Sigmoid colon (tissue), 7 donors: ENCODE measurements at places on chromosomes 12 and 14. TPM values are rescaled to one million over a fixed set of nuclear protein-coding genes. Genes with fewer than 3 reads are reported as not detected.

The OVCH1 gene
- 0.16 TPM for total RNA-seq

The SEL1L gene
- 74.8 TPM for total RNA-seq

The CLEC1A gene
- 1.1 TPM for total RNA-seq

The ADGRD1 gene
- total RNA-seq: 11.4 TPM

The FOXM1 gene
- total RNA-seq: 2.5 TPM

The OASL gene
- not detected for total RNA-seq

The FAIM2 gene
- total RNA-seq: 6.4 TPM

The DAO gene
- not detected for total RNA-seq

The MFAP5 gene
- 121 TPM for total RNA-seq

The MANSC1 gene
- 11.5 TPM for total RNA-seq

The BHLHE41 gene
- total RNA-seq: 5.7 TPM

The RPGRIP1 gene
- total RNA-seq: not detected

The FAR2 gene
- total RNA-seq: 12.4 TPM

The FBLN5 gene
- 94.5 TPM for total RNA-seq

DNA sequence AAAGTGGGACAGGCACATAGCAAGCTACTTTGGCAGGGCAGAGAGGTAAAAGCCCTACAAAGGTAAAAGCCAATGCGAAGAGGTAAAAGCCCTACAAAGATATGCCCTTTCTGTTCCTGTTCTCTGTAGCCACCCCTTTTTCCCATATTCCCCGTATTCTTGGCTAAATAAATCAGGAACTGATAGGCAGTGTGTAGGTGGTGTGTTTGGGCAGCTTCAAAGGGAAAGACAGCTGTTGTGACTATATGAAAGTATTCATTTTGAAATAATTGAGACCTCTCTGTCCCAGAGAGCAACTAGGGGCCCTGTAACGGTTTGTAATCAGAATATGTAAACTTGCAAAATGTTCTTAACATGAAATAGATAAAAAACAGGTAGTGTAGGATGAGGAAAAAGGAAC lies 11.3 kb upstream of the SLC41A2 start:
- no peak for DNase-seq

GRCh38 chr14:63326840-63327239 lies 8.1 kb upstream of the GPHB5 start:
- DNase-seq: no peak

DNA sequence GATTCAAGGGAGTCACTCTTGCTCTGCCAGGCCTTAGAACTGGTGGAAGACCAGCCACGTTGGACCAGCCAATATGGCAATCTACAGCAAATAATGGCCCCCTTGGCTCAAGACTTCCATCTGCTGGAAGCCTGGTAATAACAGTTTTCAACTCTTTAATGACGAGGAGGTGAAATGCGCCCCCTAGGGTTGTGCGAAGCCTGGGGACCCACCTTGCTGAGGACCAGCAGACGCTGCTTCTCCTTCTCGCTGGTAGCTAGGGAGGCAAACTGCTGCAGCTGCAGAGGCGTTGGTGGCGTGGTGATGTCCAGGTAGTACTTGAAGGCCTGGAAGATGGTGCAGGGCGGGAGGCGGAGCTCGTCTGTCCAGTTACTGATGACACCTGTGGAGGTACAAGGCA lies 41.5 kb upstream of the FBXO21 start:
- DNase-seq: no peak

GRCh38 chr14:46198676-46199075 lies 452.9 kb downstream of the RPL10L start:
- no peak for DNase-seq

DNA sequence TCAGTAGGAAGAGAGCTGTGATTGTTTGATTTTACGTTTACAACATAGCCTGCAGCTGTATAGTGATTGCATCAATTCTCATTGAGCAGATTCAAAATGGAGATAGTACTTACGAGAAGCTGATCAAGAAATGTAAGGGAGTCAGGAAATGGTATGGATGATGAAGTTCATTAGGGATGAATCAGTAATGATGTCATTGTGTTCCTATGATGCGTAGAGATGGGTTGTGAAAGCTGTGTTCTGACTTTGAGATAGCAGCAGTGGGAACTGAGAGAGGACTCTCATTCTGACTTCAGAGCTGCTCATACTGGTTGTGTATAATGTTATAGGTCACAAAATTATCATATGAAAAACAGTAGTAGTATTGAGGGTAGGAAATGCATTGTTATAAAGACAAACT lies 44.0 kb downstream of the TTLL5 start:
- no peak for DNase-seq

DNA sequence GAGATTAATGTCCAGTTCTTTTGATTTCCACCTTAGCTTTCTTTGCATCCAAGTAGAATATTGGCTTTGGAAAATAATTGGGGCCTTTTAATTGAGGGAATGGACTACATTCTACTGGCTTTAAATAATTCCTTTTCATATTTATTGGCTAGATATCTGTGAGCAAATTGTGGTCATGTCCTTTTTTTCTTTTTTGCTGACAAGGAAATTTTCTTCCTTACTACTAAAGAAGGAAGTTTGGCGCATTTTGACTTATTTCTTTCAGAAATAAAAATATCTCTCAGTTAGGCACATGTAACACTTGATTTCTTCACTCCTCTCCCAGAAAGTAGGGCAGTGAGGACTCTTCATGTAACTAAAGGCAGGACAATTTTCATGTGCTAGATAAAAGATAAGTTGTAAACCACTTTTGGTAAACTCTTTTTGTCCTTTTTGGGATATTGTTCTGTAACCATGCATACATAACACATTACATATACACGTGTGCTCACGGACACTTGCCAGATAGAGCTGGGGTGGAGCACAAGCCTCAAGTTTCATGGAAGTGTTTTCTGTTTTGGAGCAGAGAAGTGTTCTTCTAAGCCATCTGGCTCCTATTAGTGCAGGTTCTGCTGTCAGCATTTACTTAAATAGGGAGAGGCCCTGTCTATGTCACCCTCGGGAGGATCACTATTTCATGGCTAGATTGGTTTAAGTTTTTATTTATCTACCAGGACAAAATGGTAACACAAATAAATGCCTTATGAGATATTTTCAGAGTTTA lies 85.1 kb upstream of the LRIG3 start:
- no peak for DNase-seq

DNA sequence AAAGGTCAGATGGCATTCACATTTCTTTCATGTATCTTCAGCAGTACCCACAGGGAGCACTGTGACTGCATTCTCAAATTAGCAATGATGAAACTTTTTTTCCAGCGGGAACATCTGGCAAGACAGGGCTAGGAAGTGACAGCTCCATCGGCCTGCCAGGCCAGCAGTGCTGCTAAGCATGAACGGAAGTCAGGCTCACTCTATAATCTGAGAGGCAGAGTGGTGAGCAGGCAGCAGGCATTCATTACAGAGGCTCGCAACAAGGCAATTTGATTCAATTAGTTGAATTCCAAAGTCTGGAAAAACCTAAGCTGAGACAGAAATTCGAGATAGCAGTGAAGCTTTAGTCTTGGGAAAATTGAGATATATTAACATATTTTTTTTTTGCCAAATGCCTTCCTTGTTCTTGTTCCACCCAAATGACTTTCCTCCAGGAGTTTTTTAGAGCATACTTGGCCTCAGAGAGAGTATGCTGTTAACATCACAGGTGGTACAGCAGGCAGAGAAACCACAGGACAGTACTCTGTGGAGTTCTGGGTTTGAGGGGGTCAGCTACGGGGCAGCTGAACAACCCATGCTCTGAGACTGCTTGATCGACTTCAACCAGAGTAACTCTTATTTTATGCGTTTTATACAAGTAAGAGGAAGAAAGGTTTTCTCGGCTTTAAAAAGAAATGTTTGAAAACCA lies 414.9 kb downstream of the APAF1 start:
- DNase-seq: no peak

GRCh38 chr14:74905595-74906142 lies 17.4 kb downstream of the RPS6KL1 start:
- DNase-seq: peak; percentile 87

DNA sequence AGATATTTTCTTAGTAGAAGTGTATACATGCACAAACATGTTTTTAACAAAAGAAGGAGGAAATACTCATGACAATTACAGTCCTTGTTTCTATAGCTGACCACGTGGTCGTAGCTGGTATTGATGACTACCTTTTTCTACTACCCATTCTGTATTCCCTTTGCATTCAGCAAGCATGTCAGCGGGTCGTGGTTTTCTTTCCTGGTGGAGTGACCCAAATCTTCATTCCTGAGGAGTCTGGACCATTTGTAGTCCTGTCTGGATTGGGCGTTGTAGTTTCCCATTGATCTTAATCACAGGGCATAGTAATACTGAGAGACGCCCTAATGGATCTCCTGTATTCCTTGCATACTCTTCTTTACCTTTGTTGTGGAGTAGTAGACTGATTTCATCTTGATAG lies 472.1 kb upstream of the RGS6 start:
- DNase-seq: no peak

DNA sequence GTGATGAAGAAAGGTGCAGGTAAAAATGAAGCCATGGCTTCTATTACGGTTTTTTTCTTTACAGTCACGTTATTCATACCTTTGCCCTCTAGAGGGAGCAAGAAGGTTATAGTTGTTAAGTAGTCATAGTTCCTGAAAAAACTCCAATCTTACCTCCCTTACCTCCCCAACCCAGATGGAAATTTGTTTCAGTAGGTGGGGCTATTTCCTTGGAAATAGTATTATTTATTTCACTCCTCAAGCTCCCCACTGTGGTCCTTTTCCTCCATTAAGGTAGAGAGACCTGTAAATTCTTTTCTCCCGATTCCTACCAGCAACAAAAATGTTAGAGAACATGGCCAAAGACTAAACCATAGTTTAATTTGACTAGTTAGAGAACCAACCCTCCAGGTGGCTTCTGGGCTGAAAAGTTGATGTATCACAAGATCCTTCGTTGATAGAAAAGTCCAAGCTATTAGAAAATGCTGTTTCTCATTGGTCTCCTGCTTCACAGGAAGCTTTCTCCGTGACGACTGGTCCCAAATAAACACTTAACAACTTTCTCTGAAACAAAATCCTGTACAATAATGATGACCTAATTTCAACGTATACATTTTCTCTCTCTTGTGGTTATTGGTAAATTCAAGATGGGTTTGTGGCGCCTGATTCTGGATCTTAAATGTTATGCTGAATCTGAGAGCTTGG lies 43.5 kb downstream of the TMX1 start:
- DNase-seq: no peak

GRCh38 chr14:104864267-104865080 lies 594 bp upstream of the CEP170B start:
- DNase-seq: peak; percentile 74

DNA sequence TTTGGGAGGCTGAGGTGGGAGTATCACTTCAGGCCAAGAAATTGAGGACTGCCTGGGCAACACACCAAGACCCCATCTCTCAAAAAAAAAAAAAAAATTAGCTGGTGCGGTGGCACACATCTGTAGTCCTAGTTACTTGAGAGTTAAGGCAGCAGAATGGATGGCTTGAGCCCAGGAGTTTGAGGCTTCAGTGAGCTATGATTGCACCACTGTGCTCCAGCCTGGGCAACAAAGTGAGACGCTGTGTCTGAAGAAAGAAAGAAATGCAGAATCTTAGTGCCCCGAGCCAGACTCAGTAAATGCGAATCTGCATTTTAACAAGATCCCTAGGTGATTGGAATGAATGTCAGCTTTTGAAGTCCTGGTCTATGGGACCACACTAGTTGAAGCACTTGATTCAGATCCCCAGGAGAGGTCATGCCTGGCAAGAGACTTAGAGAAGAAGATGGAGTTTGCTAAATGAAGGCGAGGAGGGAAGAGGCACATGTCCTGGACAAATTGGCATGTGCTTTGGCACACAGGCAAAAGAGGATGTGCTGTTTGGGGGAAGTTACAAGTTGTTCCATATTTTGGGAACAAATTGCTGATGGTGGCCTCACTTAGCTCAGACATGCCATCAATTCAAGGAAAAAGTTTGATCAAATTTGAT lies 56.6 kb downstream of the DRAM1 start:
- DNase-seq: no peak

- DNase-seq: no peak
Observed at GRCh38 chr14:68293404-68293803, 473.8 kb downstream of the RAD51B start.

- no peak for DNase-seq
Observed at GRCh38 chr12:11427341-11427740, 32.0 kb upstream of the PRB2 start.

- no peak for DNase-seq
Observed at GRCh38 chr12:127479256-127479655, 787.7 kb upstream of the TMEM132C start.

GRCh38 chr12:7542046-7542445 lies 38.5 kb upstream of the CD163 start:
- no peak for DNase-seq

DNA sequence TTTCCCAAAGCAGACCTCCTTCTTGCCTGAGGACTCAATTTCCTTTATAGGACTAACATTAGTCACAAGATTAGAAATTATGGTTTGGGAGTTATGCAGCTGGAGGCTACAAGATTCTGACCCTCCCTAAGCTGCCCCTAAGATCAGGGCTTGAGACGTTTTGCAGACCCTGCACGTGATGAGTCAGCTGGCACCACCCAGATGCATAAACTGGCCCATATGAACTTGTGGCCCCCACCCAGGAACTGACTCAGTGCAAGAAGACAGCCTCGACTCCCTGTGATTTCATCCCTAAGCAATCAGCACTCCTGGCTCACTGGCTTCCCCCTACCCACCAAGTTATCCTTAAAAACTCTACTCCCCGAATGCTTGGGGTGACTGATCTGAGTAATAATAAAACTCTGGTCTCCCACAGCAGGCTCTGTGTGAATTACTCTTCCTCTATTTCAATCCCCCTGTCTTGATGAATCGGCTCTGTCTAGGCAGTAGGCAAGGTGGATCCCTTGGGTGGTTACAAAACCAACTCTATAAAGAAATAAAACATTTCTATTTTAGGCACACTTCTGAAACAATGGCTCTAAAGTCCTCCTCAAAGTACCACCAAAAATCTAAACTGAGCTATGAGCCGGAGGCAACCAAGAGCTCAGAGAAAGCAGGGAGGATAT lies 233.4 kb downstream of the TMEM132D start:
- DNase-seq: no peak

- DNase-seq: no peak
Observed at GRCh38 chr14:61106271-61106958, 125.4 kb downstream of the SLC38A6 start.

GRCh38 chr14:68210729-68211299 lies 391.2 kb downstream of the RAD51B start:
- DNase-seq: no peak

DNA sequence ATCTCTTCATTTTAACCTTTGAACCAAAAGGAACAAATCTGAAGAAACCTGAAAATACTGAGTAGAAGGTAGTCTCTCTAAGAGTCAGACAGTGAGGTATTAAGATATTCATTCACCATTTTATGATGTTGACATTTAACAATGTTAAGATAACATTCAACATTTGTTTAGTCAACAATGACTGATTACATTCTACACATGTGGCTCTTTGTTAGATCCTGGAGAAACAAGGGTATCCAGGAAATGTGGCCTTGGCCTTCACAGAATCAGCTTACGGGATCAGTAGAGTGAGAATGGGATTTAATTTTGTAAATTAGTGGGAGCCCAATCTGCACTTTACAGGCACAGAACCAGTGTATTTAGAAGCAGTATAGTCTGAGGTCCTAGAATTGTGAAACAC lies 355.5 kb downstream of the KCNH5 start:
- no peak for DNase-seq

GRCh38 chr14:49969961-49970360 lies 77.1 kb downstream of the ARF6 start:
- DNase-seq: no peak
